ENCODE measurements at places on chromosomes 13 and 19.

DNA sequence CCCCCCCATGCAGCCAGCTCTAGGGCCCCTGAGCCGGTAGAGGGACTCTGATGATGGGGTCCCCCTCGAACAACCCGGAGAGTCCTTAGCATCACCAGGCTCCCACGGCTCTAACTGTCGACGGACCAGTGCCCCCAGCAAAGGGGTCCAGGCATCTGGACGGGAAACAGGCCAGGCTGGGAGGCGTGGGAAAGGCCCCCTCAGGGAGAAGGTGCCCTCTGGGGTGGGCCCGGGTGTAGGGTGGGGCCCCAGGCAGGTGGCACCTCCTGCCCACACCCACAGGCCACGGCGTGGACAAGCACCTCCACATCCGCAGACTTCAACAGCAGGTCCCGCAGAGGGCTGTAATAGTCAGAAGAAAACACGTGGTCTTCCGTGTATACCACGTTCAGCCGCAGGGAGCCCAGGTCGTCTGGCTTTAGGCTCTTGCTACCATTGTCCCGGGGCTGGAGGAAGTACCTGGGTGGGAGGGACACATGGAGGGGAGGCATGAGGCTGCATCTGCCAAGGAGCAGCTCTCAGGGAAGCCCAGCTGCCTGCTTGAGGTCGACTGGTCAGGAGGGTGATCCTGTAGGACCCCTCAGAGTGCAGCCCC is 44.7 kb upstream of the C13orf46 start:
- DNase-seq = no peak

DNA sequence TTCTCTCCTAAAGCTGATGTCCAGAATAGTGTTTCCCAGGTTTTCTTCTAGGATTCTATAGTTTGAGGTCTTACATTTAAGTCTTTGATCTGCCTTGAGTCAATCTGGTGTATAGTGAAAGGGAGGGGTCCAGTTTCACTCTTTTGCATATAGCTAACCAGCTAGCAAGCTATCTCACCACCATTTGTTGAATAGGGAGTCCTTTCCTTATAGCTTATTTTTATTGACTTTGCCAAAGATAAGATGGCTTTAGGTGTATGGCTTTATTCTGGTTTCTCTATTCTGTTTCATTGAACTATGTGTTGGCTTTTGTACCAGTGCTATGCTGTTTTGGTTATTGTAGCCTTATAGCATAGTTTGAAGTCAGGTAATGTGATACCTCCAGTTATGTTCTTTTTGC is 1386.1 kb downstream of the SLITRK5 start:
- DNase-seq = no peak

GRCh38 chr13:29693275-29693945 is 97.9 kb upstream of the SLC7A1 start:
- DNase-seq = no peak

- DNase-seq = no peak
Observed at GRCh38 chr19:45581576-45581975, 3.0 kb downstream of the OPA3 start.

DNA sequence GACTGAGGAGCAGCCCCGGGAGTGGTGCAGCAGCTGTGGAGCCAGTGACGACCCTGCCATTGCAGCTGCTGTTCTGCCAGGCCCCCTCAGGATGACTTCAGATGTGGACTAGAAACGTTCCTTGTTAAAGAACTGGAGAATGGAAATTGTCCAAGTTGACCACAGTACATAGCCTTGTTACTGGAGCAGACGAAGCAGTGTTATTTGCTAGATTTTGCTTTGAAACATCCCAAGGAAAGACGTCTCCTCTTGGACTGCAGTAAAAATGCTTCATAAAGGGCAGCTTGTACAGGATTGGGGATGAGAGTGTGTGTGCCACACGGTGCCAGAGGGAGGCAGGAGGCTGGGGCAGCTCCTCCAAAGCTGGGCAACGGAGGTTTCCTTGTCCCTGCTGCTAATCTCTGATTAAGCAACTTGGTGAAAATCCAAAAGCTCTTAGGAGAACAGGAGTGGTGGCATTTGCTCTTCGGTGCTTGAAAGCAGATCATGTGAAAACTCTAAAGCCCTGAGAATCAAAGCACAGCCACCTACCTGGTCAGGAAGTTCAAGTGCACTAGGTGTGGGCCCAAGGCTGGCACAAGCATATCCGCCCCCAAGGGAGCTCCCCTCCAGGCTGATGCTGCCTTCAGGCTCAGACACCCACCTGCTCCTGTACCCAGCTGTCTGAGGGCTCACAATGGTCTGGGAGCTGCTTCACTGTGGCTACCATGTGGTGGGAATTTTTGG is 34.5 kb downstream of the SHISA2 start:
- no peak for DNase-seq

DNA sequence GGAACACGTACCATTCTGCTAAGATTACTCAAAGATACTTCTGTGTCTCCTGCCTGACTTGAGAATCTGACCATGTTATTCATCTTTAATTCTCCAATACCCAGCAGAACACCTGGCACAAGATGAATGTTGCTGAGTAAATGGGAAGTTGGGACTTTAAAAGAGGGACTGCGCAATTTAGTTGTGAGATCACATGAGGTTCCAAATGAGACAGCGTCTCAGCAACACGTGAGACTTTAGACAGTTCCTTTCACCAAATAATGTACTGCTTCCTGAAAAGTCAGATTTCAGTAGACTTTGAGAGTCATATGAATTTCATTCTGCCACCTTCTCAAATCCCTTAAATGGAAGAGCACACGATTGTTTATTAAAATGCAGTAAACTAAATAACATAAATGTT is 36.7 kb downstream of the DOCK9 start:
- DNase-seq = no peak

GRCh38 chr19:55809381-55810058 is 22.3 kb downstream of the NLRP11 start:
- DNase-seq = no peak
